ENCODE measurements at places on chromosomes 12 and 14.

DNA sequence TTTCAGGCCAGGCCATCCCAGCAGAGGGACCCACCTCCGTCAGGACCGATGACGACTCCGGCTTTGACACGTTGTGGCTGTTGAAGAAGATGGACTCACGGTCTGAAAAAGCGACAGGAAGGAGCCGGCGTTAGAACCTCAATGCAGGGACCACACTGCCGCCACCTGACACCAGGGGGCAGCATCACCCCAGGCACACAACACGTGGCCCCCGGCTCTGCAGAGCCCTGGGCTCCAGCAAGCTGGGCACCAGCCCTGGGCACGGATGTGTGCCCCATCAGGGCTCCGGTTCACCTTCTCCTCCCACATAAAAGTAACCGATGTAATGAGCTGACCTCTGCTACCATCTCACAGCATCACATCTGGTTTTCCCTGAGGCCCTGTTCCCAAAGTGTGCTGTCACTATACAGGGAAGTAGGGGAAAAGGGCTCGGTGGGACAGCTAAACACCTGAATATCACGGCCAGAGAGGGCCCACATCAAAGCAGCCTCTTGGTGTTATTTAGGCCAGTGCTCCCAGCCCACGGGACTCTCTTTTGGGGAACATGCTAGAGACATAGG lies 29.0 kb downstream of the CHGA start:
- DNase-seq, result peak; percentile 50

- no peak for DNase-seq
Observed at GRCh38 chr14:33580841-33581240, 370.0 kb downstream of the EGLN3 start.

DNA sequence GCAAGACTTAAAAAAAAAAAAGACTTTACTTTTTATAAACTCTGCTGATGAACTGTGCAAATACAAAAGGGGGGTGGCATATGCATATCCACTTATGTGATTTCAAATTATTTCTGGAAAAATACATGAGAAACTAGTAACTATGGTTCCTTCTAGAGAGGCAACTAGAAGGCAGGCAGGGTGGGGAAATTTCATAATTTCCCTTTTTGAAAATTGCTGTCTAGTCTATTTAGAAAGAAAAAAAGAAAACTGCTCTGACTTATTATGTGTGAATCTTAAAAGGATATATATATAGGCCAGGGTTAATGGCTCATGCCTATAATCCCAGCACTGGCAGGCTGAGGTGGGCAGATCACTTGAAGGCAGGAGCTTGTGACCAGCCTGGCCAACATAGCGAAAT lies 42.3 kb downstream of the ANAPC7 start:
- DNase-seq, result no peak

DNA sequence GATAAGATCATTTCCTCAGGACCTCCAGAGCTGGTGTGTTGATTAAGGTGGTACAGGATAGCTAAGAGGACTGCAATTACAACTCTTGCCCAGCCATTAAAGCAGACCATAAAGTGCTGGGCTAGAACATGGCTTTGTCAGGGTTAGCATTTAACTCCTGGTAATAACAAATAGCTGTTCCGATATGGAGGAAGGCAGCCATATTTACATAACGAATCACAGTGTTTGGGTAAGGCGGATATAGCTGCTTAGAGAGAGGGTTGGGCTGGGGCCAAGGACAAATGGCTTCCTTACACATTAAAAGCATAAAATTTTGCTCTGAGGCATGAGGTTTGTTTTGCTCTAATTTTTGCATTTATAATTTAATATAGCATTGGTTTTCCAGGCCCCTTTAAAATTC lies 297.7 kb upstream of the DDHD1 start:
- peak; percentile 47 for DNase-seq
